ENCODE measurements at places on chromosomes 4 and X. TPM values are rescaled to one million over a fixed set of nuclear protein-coding genes. Genes with fewer than 3 reads are reported as not detected.

Gene ARX
- not detected for total RNA-seq

Gene PHEX
- total RNA-seq, result 0.56 TPM

Gene TGIF2LX
- not detected for total RNA-seq

Gene CETN2
- total RNA-seq, result 30.1 TPM

Gene OTUD6A
- total RNA-seq, result not detected
